ENCODE measurements at places on chromosomes 2 and 18.

DNA sequence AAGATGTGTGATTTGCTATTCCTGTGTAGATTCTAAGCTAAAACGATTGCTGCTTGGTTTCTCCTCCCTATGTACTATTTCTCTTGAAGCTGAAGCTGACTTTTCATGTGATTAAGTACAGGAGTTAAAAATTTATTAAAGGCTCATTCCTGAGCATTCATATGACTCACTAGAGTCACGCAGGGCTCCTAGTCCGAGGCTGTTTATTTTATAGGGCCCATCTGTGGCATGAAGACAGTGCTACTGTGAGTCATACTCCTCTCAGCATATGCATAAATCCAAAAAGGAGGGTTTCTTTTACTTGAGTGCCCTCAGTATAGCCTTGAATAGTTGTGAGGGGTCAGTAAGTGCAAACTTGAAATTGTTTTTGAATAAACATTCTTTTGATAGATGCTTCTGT lies 378.8 kb downstream of the PTPRM start:
- DNase-seq = no peak

GRCh38 chr2:75788154-75788553 lies 77.4 kb upstream of the GCFC2 start:
- DNase-seq = no peak

DNA sequence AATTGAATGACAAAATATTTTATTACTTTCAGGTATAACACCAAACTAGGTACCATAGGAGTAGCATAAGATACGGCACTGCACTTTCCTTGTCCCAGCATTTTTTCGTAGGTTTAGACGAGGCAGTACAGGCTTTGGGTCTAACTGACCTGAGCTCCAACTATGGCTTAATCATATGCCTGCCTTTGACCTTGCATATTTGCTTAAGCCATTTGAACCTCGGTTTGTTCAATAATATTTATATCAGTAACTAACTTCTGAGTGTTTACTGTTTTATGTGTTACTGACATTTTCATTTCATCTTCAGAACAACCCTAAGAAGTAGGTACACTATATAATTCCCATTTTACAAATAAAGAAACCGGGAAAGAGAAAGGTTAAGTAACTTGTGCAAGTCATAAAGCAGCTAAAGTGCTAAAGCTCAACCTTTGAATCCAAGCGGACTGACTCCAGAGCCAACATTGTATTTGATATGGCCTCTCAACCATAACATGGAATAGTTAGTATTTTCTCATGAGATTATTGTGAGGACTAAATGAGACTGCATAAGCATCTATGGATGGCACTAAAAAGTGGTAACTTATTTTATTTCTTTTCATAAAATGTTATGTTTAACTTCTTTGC lies 104.0 kb downstream of the R3HDM1 start:
- no peak for DNase-seq

- no peak for DNase-seq
Observed at GRCh38 chr2:134845028-134845427, 6.6 kb downstream of the ACMSD start.

DNA sequence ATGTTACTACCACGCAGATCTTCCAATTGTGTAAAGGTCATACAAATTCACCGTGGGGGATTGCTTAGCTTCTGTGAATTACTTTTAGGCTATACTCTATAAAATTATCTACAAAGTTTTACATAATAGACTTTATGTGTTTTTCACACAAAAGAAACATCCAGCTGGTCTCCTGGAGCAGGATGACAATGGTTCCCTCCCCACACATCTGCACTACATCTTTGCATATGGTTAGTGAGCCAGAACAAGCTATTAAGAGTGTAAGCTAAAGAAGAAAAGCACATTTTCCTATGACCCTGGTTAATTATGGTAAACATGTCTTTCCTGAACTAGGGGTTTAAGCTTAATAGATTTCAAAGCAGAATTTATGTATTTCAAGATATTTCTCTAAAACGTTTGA lies 295.1 kb downstream of the ASXL3 start:
- no peak for DNase-seq

DNA sequence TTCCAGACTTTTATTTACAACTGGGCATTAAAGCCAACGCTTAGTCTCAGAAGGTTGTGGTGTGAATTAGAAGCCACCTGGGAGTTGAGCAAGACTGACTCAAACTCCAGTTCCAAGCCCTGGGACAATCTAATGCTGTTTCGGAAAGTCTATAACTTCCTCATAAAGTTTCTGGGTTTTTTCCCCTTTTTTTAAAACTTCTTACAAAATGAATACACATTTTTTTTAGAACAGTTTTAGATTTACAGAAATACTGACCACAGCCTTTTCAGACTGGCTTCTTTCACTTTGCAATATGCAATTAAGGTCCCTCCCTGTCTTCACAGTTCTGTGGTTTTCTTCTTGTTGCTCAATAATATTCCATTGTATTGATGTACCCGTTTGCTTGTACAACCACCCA lies 115.9 kb upstream of the TWIST2 start:
- DNase-seq = no peak

DNA sequence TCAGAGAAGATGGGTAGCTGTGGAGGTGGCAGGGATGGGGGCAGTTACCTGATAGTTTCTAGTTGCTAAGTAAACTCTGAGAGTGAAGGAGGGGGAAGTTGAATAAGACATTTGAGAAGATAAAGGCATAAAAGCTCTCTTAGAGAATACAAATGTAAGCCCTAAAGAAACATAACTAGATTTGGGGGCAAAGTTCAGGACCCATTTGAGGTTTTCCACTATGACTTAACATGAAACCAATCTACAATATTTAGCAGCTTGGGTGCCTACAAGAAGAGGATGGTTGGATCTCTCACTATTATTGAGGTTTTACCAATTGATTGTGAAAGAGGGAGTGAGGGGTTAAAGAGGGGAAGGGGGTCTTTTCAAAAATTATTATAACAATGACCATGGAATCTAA lies 34.4 kb upstream of the LYPD6 start:
- DNase-seq = no peak

- no peak for DNase-seq
Observed at GRCh38 chr2:84338069-84338468, 121.0 kb downstream of the SUCLG1 start.

DNA sequence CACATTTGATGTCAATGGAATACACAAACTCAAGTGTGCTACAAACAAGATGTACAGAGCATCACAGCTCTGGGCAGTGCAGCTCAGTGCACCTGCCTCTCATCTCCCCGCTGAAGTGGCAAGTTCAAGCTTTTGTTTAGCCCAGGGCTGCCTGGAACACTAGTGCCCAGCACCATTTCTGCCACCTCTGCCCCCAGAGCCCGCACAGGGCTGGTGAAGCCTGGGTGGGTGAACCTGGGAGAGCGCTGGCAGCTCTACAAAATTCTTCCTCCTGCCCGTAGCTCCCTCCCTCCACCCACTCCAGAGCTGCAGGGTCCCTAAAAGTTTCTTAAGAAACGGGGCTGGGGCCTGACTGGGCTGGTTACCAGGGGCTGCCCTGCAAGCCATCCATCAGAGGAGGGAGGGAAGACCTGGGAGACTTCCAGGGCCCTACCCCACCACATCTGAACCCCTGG lies 1.5 kb downstream of the HES6 start:
- no peak for DNase-seq

GRCh38 chr18:27143580-27144287 lies 41.4 kb downstream of the CHST9 start:
- no peak for DNase-seq

GRCh38 chr18:63438181-63438580 lies 15.9 kb upstream of the VPS4B start:
- no peak for DNase-seq

- no peak for DNase-seq
Observed at GRCh38 chr18:28114472-28114871, 62.5 kb downstream of the CDH2 start.

- no peak for DNase-seq
Observed at GRCh38 chr2:105180491-105180972, 61.0 kb upstream of the GPR45 start.

DNA sequence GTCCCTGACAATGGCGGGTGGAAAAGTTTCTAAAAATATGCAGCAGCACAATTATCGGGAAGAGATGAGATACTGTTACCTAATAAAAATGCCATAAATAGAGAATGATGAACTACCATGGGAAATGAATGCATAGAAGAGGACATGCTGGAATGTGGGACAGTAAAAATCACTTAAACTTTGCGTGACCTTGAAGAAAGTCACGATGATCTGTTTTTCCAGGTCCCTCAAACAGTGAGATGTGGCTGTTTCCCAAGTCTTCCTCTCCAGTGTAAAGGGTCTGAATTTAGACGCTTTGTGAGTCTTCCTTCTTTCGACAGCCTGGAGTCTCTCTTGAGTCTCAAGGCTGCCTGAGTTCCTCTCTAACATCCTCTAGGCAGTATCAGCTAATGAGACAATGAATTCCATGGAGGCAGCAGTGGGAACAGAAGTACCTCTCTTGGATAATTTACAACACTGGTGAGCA lies 1.4 kb downstream of the CLUL1 start:
- DNase-seq = no peak

DNA sequence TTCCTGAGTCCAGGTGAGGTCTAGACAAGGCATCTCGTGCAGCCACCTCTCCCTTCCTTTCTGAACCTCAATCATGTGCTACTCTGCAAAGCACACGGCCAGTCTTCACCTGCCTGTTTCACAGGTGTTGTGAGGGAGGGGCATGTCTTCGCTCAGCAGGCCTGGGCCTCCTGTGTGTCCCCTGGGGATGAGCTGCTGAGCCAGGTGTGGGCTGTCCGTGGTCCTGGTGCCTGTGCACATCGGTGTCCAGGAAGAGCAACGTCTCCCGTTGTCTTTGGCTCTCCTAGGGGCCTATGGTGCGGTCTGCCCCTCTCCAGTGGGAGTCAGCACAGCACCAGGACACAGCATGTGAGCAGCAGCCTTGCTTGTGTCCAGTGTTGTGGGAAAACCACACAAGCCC lies 16.7 kb downstream of the ARHGEF4 start:
- no peak for DNase-seq

DNA sequence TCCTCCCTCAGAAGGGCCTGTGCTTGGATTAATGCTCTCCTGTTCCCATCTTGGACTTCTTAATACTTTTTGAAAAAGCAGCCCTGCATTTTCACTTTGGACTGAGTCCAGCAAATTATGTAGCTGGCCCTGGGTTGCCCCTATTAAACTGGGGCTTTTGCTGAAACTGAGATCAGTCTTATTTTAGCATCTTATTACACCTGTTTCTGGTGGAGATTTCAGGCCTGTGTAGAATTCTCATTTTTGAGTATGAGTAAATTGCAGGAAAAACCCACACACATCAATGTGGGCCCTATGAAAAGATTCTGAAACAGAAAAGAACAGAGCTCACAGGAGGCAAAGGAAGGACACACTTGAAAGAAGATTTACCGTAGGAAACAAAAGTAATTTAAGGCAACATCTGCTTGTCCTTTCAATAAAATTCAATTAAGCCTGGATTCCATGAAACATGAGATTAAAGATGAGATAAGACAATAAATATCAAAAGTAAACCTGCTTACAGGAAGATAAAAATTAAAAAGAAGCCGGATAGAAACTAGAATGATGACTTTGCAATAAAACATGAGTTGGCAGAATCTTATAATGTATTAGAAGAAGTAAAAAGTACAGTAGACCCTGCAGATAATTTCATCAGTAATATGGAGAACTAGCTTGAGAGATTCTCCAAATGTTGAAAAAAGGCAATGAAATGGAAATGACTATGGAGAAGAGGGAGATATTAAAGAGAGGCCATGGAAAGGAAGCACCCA lies 90.7 kb upstream of the GCFC2 start:
- no peak for DNase-seq

GRCh38 chr2:217940261-217941220 lies 62.3 kb downstream of the TNS1 start:
- no peak for DNase-seq

GRCh38 chr2:14896330-14897030 lies 264.0 kb downstream of the LRATD1 start:
- DNase-seq = no peak

GRCh38 chr2:237480988-237481525 lies 6.0 kb upstream of the MLPH start:
- DNase-seq = no peak

DNA sequence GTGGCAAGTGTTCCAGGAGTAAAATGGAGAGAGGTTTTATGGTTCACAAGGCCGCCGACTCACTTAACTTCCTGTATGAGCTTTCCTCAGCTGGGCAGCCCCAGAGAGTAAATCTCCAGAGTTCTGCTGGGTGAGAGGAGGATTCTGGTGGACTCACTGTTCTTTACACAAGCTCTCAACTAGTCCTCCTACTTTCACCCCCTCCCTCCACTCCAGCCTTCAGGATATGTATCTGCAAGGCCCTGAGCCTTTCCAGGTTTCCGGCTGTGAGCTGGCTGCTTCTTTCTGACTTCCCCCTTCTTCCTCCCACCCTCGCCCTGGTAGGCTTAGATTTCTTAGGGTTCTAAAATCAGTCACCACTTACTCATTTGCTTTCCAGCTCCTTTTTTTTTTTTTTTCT lies 34.0 kb downstream of the EML6 start:
- DNase-seq = no peak

DNA sequence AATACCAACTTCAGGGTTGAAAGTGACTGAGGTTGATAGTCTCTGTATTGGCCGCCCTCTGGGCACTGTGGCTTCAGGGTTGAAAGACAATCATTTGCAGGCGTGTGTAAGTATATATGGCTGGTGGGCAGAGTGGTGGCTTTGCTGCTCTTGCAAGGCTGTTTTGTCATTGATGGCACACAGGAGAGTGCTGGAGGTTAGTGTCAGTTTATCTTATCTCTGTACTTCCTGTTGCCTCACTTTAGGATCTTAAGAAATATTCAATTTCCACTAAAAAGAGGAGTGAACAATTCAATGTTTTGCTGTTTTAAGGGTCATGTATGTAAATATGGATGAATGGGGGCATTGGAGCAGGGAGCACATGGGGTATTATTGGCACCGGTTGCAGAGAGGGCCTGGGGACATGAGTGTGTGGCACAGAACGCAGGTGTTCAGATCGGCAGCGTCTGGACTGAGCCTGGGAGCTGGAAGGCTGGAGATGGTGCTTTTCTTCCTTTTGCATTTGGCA lies 51.5 kb downstream of the NCK2 start:
- DNase-seq = no peak

DNA sequence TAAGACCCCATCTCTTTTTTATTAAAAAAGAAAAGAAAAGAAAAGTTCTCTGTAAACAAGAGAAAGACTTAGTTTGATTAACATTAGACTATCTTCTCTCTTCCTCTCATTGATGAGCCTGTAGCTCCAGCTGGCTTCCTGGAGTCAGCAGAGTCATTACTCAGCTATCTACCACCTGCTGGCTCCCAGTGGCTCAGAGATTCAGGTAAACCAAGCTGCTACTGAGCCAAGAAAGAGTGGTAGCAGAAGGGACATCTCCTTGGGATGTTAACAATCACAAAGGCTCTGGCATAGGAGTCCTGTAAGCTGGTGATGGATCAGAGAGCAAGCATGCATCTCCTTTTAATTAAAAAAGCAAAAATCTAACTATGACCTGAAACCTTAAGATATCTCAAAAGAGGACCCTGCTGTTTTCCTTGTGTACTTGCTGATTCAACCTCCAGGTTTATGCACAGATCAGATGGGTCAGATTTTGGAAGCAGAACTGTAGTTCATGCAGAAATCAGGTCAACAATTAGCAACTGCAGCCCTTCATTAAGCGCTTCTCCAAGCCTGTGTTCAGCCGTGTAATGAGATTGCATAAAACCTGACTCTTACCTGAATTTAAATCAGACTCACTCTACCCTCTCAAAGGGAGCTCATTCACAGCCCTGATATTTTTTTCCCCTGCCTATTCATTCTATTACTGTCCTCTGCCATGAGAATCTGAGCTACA lies 225.8 kb downstream of the RNF152 start:
- DNase-seq = no peak

- DNase-seq = no peak
Observed at GRCh38 chr2:200845669-200846325, 18.7 kb downstream of the CLK1 start.

All from substantia nigra (tissue), 51 donors.